HEK293T (cell line): ENCODE measurements at places on chromosomes 7 and 10.

DNA sequence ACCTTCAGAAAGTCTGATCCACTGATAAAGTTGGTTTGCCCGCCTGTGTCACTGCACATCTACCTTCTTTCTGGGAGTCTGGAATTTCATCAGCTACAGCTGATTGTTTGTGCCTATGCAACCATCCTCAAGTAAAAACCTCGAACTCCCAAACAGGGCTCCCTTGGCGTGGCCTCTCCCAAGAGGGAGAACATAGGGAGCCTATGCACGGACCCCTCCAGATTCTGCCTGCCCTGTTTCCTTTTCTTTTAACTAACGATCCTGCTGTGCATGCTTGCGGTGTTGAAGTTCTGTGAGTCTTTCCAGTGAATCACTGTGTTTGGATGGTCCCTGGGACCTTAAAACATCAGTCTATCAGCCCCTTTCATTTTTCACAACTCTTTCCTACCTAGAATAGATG lies 226.9 kb upstream of the SEMA3D start:
- DNase-seq: no peak

- DNase-seq: no peak
Observed at GRCh38 chr10:16381083-16381482, 55.7 kb upstream of the PTER start.

DNA sequence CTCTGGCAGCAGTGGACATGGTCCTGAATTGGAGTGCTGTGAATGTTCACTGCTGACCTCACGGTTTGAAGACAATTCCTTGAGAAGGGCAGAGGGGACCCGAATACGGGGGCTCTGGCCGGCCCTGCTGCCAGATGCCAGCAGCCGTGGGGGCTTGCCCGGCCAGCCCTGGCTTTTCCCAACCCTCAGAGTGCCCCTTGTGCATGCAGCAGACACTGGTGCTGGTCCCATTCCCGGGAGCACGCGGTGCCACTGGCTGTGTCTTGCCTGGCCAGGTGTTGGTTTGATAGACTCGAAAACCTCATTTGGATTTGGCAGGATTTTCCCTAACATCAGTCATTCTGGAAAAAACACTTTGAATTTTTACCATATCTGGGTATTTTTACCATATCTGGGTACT lies 49.1 kb downstream of the LHPP start:
- DNase-seq: no peak

- DNase-seq: no peak
Observed at GRCh38 chr10:47365431-47366180, 17.4 kb downstream of the RBP3 start.
